ENCODE measurements at places on chromosomes 3 and 15. TPM values are rescaled to one million over a fixed set of nuclear protein-coding genes. Genes with fewer than 3 reads are reported as not detected.
A peak's percentile ranks its signal among the peaks of the same experiment; 100 is the strongest.

DNA sequence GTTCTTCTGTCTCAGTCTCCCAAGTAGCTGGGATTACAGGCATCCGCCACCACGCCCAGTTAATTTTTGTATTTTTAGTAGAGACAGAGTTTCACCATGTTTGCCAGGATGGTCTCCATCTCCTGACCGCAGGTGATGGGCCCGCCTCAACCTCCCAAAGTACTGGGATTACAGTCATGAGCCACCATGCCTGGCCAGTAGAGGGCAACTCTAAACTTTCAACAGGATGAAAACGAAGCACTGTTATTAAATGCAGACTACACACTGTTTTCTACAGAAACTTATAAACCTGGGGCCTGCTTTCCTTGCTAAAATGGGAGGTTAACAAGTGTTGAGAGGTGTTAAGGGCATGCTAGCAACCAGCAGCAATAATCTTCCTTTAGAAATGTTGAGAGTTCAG, 7.6 kb downstream of the ARPC4 start:
- H3K27me3 ChIP-seq = no peaks in the 10 kb centered on the region
- H3K4me1 ChIP-seq = no peaks in the 10 kb centered on the region
- peaks cover 56% of the 10 kb centered on the region for H3K36me3 ChIP-seq
- DNase-seq = no peak
- H3K27ac ChIP-seq = no peak overlapping the region

GRCh38 chr3:126941721-126942270, 41.1 kb upstream of the PLXNA1 start:
- no peak for DNase-seq
- H3K4me1 ChIP-seq = peaks cover 6% of the 10 kb centered on the region
- H3K4me3 ChIP-seq = no peak overlapping the region
- H3K27ac ChIP-seq = no peak overlapping the region
- H3K27me3 ChIP-seq = no peaks in the 10 kb centered on the region

DNA sequence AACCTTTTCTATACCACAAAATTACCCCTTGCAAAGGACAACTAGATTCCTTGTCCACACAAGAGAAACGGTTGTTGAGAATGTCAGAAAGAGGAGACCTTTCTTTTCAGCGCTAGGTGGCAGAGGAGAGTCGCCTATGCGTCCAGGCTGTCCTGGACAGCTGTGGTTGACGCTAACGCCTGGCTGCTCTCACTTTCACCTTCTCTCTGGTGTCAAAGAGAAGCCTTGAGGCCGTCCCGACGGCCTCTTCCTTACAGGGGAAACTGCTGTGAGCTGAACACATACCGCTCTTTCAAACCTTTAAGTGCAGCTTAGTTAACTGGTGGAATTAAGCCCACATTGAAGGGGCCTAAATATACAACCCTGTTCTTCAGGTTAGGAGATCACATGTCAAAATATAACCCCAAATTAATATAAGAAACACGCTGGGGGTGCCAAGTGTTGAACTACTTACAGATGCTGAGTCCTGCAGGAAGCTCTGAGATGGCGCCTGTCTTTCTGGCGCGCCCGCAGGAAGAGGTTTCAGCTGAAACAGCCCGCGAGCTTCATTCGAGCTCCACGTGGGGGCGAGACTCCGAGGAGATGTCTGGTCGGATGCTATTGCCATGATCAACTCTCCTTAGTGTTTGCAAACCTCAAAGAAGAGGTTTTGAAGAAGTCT, 26.1 kb upstream of the KBTBD8 start:
- no peak overlapping the region for H3K27ac ChIP-seq
- H3K27me3 ChIP-seq = no peaks in the 10 kb centered on the region
- no peaks in the 10 kb centered on the region for H3K36me3 ChIP-seq
- DNase-seq = peak; percentile 91
- peak overlapping the region; percentile 8 for H3K4me3 ChIP-seq
- no peaks in the 10 kb centered on the region for H3K4me1 ChIP-seq

GRCh38 chr15:90232941-90233386, 777 bp downstream of the CIB1 start:
- no peaks in the 10 kb centered on the region for H3K27me3 ChIP-seq
- H3K36me3 ChIP-seq = peaks cover 7% of the 10 kb centered on the region
- DNase-seq = no peak
- H3K4me3 ChIP-seq = peak overlapping the region; percentile 86
- H3K27ac ChIP-seq = peak overlapping the region; percentile 97

GRCh38 chr3:152219216-152219615, 49.5 kb upstream of the MBNL1 start:
- no peaks in the 10 kb centered on the region for H3K4me1 ChIP-seq
- no peaks in the 10 kb centered on the region for H3K27me3 ChIP-seq
- H3K36me3 ChIP-seq = no peaks in the 10 kb centered on the region
- H3K27ac ChIP-seq = no peak overlapping the region

DNA sequence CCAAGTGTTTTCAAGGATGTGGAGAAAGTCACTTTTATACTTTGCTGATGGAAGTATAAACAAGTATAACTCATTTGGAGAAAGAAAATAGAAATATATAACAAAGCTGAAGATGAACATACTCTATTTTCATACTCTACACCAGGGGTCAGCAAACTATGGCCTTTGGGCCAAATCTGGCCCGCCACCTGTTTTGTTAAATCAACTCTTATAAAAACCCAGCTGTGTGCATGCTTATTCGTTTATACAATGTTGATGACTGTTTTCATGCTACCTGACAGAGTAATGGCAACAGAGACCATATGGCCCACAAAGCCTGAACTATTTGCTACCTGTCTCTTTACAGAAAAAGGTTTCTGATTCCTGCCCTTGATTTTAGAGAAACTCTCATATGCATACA, 124.0 kb downstream of the NR1D2 start:
- H3K36me3 ChIP-seq = no peaks in the 10 kb centered on the region
- no peaks in the 10 kb centered on the region for H3K27me3 ChIP-seq
- no peak overlapping the region for H3K4me3 ChIP-seq
- no peak overlapping the region for H3K27ac ChIP-seq
- peak; percentile 20 for DNase-seq

DNA sequence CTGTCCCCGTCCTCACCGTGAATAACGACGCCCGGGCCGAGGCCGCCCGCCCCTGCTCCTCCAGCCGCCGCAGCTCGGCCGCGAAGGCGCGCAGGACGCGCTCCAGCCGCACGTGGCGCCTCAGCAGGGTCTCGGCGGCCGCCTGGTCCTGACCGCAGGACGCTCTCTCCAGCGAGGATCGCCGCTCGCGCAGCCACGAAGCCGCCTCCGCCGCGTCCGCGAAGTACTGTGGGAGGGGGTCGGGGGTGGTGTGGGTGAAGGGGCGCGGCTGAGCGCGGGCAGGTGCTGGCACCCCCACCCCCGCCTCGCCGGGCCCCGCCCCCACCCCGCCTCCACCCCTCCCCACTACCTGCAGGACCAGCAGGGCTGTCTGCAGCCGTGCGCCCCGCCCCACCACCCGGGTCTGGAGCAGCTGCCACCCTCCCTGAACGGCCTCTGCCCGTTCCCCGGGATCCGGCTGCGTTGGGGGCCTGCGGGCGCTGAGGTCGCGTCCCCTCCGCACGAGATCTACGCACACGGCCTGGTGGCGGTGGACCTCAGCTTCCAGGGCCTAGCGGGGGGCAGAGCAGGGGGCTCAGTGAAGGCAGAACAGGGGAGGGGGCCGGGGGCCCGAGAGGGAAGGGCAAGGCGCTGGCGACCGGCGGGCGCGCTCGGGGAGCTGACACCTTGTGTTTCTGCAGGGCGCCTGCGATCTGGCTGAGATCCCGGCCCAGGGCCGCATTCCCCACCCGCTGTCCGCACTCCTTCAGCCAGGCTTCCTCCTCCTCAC, 11.7 kb downstream of the SPTBN5 start:
- H3K27me3 ChIP-seq = peaks cover 3% of the 10 kb centered on the region
- H3K4me3 ChIP-seq = no peak overlapping the region
- no peaks in the 10 kb centered on the region for H3K36me3 ChIP-seq
- H3K4me1 ChIP-seq = peaks cover 2% of the 10 kb centered on the region

GRCh38 chr3:4950351-4950784, 28.9 kb upstream of the BHLHE40 start:
- DNase-seq = no peak
- no peak overlapping the region for H3K27ac ChIP-seq
- no peaks in the 10 kb centered on the region for H3K36me3 ChIP-seq
- H3K27me3 ChIP-seq = no peaks in the 10 kb centered on the region

MUC4 gene
- polyA plus RNA-seq = 11.7 TPM

FGF12 gene
- polyA plus RNA-seq = 0.93 TPM

SERINC4 gene
- polyA plus RNA-seq = 0.46 TPM

Measured in lung (tissue), 17 donors.